ENCODE measurements at places on chromosomes 1 and 21. TPM values are rescaled to one million over a fixed set of nuclear protein-coding genes. Genes with fewer than 3 reads are reported as not detected.

DNA sequence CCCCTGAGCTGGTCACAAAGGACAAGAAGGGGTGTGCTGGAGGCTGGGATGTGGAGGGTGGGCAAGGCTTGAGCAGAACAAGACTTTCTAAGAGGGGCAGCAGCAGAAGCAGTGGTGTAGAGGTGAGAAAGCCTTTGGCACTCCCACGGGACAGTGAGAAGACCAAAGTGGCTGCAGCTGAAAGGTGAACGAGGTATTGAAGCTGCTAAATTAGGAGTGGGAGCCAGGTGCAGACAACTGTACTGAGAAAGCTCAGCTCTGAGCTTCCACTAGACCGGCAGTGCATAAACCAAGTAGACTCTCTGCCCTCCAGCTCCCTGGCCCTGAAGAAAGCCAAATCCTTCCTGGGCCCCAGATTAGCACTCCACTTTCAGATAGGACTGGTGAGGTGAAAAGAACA lies 93.0 kb downstream of the VWA5B1 start:
- H3K27ac ChIP-seq = no peak overlapping the region
- H3K27me3 ChIP-seq = peaks cover 62% of the 10 kb centered on the region
- DNase-seq = no peak
- peaks cover 8% of the 10 kb centered on the region for H3K4me1 ChIP-seq

The CLDN17 gene
- total RNA-seq = not detected

The S100A2 gene
- 14.1 TPM for total RNA-seq

DNA sequence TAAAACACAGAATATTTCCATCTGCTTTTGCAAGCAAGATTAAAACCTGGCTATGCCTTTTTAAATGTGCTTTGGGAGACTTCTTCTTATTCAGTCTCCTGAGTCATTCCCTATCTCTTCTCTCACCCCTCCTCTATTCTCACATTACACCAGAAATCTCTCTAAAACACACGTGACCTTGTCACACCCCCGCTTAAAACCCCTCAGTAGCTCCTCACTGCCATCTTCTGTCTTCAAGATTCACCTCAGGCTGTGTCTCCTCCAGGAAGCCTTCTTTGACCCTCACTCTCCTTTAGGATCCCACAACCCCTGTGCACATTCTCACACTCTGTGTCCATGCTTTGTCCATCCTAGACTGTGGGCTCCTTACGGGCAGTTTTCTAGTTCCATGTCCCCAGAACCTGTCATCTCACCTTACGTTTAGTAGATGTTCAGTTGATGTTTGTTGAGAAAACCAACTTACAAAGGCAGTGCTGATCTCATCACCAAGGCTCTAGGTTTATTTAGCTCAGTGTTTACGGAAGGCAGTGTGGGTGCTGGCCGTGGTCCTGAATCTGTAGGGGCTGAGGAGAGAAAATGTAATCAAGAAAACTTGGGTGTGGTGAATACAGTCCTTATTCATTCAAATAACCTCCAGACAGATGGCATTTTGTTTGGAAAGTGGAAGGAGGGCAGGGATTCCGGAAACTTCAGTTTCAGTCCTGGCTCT lies 143.5 kb downstream of the DMRTA2 start:
- H3K27me3 ChIP-seq = peaks cover 81% of the 10 kb centered on the region
- DNase-seq = peak; percentile 41
- no peaks in the 10 kb centered on the region for H3K36me3 ChIP-seq

DNA sequence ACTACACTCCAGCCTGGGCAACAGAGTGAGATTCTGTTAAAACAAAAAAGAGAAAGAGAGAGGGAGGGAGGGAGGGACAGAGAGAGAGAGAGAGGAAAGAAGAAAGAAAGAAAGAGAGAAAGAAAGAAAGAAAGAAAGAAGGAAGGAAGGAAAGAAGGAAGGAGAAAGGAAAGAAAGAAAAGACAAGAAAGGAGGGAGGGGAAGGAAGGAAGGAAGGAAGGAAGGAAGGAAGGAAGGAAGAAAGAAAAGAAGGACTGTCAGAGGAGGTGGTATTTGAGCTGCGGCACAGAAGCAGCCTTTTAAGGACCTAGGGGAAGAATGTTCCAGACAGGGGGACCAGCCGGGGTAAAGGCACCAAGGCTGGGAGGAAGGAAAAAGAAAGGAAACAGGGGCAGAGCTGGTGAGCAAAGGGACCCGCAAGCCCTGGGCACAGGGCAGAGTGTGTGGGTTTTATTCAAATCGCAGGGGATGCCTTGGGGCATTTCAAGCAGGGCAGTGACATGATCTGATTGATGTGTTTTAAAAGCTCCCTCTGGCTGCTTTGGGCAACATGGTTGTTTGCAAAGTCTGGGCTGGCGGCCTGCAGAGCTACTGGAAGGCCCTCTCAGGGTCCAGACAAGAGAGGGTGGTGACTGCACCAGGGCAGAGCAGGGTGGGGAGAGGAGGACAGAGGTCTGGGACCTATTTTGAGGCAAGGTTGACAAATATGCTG lies 176.9 kb upstream of the VAMP3 start:
- DNase-seq = no peak
- no peaks in the 10 kb centered on the region for H3K36me3 ChIP-seq
- H3K27me3 ChIP-seq = peaks cover 42% of the 10 kb centered on the region
- no peak overlapping the region for H3K27ac ChIP-seq
- H3K4me1 ChIP-seq = no peaks in the 10 kb centered on the region

DNA sequence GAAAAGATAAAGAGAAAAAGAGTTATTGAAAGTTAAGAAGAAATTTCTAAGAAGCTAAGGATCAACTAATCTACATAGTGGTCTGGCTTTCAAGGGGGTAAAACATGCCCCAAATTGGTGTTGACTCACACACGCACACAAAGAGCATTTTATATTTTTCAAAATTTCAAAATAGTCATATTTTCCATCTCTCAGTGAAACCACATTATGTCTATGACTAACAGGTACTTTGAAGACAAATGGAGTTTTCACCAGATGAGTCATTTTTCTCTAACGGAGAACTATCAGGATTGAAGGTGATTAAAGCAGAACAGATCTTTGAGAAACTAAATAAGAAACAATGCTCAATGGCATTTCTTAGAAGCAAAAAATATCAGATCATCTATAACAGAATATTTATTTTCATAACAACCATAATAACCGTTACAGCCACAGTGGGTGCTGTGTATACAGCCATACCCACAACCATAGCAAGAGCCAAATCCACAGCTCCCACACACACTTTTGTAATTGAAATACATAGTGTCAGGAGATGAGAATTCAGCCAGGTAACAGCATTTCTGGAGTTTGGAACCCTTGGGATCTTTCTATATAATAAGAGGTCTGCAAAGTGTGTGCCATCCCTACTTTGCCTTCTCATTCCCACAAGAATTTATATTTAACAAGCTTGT lies at the start of gene KRTAP21-3:
Gene KRTAP21-3 (minus strand): TSS at position 539 of the 671 bp plus-strand sequence. CDS start 18 bp downstream, at position 521.
- no peaks in the 10 kb centered on the region for H3K36me3 ChIP-seq
- H3K4me1 ChIP-seq = no peaks in the 10 kb centered on the region
- no peak within 1 kb of the TSS for H3K27ac ChIP-seq
- H3K27me3 ChIP-seq = no peaks in the 10 kb centered on the region

DNA sequence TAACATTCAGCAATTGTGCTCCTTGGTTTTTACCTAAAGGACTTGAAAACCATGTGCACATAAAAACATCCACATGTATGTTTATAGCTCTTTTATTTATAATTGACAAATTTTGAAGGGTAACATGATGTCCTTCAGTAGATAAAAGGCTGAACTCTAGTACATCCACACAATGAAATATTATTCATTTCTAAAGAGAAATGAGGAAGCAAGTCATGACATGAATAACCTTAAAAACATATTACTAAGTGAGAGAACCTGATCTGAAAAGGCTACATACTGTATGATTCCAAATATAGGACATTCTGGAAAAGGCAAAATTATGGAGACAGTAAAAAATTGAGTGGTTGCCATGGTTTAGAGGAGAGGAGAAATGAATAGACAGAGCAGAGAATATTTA lies 50.3 kb downstream of the DRAM2 start:
- no peaks in the 10 kb centered on the region for H3K27me3 ChIP-seq
- no peak overlapping the region for H3K27ac ChIP-seq
- H3K36me3 ChIP-seq = no peaks in the 10 kb centered on the region
- H3K4me3 ChIP-seq = no peak overlapping the region

GRCh38 chr1:214086945-214087344 lies 99.2 kb downstream of the PROX1 start:
- DNase-seq = no peak
- peaks cover 55% of the 10 kb centered on the region for H3K27me3 ChIP-seq
- H3K27ac ChIP-seq = no peak overlapping the region
- H3K36me3 ChIP-seq = no peaks in the 10 kb centered on the region

GRCh38 chr1:200438911-200439310 lies 29.1 kb upstream of the ZNF281 start:
- H3K27ac ChIP-seq = no peak overlapping the region
- no peak for DNase-seq
- H3K4me1 ChIP-seq = peaks cover 8% of the 10 kb centered on the region
- H3K4me3 ChIP-seq = no peak overlapping the region

- no peak overlapping the region for H3K27ac ChIP-seq
- peaks cover 17% of the 10 kb centered on the region for H3K4me1 ChIP-seq
- no peak overlapping the region for H3K4me3 ChIP-seq
- H3K27me3 ChIP-seq = no peaks in the 10 kb centered on the region
- H3K36me3 ChIP-seq = no peaks in the 10 kb centered on the region
Measured at GRCh38 chr1:191134796-191135195, 657.1 kb upstream of the BRINP3 start.

The SPRR2F gene
- total RNA-seq = not detected

The NDUFS5 gene
- 154 TPM for total RNA-seq

The WLS gene
- 50.9 TPM for total RNA-seq

DNA sequence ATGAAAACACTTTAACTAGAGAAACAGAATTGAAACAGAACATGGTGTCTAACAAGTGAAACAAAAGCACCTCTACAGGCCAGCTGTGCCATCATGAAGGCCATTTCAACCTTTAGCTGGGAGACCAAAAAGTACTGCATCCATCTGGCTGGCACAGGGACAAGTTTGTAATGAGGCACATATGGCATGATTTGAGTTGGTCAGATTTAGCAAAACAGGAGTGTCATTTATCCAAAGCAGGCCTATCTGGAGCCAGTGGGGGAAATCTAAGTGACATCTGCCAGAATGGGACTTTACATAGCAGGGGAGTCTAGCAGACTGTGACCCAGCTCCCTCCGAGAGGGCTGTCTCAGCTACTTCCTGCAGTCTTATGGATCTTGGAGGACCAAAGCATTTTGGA lies 51.9 kb downstream of the DNTTIP2 start:
- no peak for DNase-seq
- no peak overlapping the region for H3K27ac ChIP-seq
- no peak overlapping the region for H3K4me3 ChIP-seq
- H3K27me3 ChIP-seq = no peaks in the 10 kb centered on the region

- no peaks in the 10 kb centered on the region for H3K4me1 ChIP-seq
- no peak overlapping the region for H3K27ac ChIP-seq
- no peak overlapping the region for H3K4me3 ChIP-seq
- no peak for DNase-seq
- H3K36me3 ChIP-seq = peaks cover 6% of the 10 kb centered on the region
- H3K27me3 ChIP-seq = no peaks in the 10 kb centered on the region
Measured at GRCh38 chr1:35958558-35958957, 27.7 kb downstream of the AGO3 start.

The TDRD5 gene
- not detected for total RNA-seq

The MFSD2A gene
- total RNA-seq = 3.9 TPM

The MRAP gene
- not detected for total RNA-seq

DNA sequence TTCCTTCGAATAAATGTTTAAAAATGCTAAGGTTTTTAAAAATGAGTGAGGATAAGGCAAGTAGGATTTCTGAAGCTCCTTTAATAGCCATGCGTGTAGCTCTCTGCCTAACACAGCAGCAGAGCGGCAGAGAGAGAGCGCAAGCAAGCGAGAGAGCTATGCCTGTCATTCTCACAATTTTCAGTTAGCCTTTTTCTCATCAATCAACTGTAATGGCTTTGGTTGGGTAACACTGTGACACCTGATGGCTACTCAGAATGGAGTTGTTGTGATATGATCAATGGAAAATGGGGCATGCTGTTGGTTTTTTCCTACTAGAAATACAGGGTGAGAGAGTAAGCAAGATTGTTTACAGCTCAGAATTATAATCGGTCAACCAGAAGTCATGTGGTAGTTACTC lies 198.4 kb downstream of the RPS6KC1 start:
- no peak for DNase-seq
- H3K27ac ChIP-seq = no peak overlapping the region
- no peak overlapping the region for H3K4me3 ChIP-seq
- H3K4me1 ChIP-seq = no peaks in the 10 kb centered on the region

DNA sequence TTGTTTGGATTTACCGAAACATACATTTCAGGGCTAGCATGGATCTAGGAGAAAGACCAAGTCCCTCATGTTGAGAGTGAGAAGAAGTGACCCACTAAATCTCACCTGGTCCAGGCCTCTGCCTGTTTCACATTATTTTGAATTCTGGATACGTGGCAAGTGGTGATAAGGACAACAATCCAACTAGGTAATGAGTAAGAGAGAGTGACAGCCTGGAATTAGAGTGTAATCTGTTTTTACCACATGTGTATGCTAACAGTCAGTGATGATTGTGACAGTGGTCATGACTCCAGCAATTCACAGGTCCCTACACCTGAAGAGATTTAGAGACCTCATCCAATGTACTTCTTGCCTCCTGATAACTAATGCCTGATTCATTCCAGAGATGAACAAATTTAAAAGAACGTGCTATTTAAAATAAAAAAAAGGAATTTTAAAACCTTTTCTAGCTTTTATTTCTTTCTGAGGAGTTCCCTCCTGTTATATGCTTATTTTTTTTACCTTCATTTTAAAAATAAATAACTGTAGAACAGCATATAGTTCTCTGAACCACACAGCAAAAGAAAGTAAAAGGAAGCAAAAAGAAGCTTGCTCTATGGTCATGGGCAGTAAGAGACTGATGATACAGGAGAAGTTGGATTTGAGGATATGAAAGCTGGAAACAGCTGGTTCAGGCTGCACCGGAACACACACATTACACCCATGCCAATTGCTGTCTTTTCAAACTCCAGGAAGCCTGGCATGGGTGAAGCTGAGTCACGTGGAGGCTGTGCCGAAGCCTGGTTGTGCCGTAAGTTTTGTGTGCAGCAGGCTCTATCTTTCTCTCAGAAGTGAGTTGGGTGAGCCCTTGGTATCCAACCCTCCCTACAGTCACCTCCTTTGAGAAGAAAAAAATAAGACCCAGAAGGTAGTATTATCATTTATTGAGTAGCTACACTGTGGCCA lies 14.7 kb downstream of the C1orf116 start:
- peaks cover 89% of the 10 kb centered on the region for H3K4me1 ChIP-seq
- peak overlapping the region; percentile 98 for H3K27ac ChIP-seq
- no peaks in the 10 kb centered on the region for H3K27me3 ChIP-seq
- no peak for DNase-seq

DNA sequence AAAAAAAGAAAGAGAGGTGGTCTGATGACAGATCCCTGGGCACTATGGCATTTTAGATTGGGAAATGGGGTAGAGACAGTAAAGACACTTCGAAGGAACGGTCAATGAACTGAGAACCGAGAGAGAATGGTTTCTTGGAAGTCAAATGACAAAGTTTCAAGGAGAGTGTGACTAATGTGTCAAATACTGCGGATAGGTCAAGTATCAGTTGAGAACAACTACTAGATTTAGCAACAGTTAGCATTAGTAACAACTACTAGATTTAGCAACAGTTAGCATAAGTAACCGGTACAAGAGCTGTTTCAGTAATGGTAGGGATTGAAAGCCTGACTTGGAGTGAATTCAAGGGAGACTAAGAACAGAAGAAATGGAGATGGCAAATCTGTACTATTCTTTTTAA lies 35.0 kb downstream of the UROD start:
- H3K36me3 ChIP-seq = no peaks in the 10 kb centered on the region
- no peaks in the 10 kb centered on the region for H3K27me3 ChIP-seq
- no peak for DNase-seq
- no peak overlapping the region for H3K27ac ChIP-seq
- H3K4me3 ChIP-seq = no peak overlapping the region

The PBX1 gene
- 21.8 TPM for total RNA-seq

Measured in Calu3 (cell line).